ENCODE measurements at places on chromosomes 3 and 15. TPM values are rescaled to one million over a fixed set of nuclear protein-coding genes. Genes with fewer than 3 reads are reported as not detected.

DNA sequence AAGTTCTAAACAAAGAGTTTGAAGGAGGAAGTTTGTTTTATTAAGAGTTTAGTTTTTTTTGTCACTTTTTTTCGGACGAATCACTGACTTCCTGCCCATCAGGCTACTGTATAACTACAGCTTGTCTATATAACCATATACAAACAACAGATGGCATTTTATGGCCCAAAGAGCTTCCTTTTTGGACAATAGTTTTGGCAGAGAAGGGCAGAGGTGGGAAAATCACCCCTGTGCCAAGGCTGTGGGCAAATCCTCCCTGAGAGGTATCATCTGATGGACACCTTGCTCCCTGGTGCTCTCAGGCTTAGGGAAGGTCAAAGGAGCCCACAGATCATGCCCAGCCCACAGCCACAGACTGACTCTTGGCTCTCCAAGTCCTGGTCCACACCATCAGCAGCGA is 113.4 kb downstream of the OXNAD1 start:
- no peak for DNase-seq

Gene CTXN2
- 0.05 TPM for total RNA-seq

DNA sequence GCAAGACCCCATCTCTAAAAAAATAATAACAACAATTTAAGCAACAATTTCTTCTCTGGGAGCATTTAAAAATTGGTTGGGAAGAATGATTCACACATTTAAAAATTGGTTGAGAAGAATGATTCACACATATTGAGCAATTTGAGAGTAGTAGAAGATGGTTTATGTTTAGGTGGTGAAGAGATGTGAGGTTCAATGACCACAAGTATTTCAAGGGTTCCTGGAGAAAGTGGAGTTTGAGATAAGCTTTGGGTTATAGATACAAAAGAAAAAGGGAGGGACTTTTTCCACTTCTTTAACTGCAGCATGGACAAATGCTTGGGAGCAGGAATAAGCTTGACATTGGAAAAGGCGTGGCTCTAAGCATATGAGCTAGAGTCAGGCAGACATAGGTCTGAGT is 145.7 kb upstream of the NPHP3 start:
- DNase-seq: no peak

DNA sequence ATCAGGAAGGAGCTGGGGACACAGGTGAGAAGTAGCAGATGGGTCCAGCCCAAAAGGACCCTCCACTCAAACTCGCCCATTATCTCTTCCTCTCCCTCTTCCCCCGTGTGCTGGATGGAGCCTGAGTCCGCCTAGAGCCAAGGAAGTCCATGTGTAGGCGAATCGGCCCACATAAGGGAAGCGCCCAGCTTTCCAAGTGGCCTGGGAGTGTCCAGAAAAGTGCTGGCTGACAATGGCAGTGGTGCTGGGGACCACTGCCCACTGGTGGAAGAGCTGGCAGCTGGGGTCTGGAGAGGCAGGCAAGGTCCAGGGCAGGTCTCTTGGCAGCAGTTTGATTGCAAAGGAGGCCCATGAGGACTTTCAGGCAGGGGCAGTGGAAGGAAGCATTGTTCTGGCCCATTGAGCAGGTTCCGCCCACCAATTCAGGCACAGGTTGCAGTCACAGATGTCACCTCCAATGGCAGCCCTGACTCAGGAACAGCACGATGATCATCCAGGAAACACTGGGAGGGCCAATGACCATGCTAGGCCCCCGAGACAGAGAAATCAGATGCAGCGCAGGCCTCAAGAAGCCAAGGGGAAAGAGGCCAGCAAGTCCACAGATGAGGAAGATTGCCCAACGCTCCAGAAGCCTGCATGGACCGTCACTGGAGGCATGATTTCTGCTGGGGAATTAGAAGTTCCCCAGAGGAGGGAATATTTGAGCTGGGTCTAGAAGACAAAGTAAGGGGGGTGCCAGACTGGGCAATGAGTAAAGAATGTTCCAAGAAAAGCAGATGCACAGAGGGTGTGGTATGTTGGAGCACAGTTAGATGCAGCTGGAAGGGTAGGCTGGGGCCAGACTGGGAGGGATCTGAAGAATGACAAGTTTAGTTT is 3.0 kb downstream of the MFGE8 start:
- DNase-seq: no peak

Gene P2RY14
- total RNA-seq: not detected

DNA sequence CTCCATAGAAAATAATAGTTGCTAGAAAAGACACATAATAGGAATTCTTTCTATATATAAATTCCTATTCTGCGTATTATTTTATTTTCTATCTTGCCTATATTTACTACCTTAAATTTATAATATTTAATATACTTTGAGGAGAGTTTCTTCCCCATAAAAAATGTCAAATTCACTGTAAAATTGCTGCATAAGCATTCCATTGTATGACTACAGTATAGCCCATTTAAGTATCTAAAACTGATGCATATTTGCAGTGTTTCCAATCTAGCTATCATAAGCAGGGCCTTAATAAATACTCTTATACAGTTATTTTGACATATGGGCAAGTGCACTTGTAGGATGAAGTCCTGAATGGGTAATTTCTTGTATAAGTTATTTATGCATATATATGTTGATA is 1088.6 kb upstream of the EPHA6 start:
- DNase-seq: no peak

Gene CAMK2N2
- 5.7 TPM for total RNA-seq
